ENCODE measurements at places on chromosomes 5 and 9.

DNA sequence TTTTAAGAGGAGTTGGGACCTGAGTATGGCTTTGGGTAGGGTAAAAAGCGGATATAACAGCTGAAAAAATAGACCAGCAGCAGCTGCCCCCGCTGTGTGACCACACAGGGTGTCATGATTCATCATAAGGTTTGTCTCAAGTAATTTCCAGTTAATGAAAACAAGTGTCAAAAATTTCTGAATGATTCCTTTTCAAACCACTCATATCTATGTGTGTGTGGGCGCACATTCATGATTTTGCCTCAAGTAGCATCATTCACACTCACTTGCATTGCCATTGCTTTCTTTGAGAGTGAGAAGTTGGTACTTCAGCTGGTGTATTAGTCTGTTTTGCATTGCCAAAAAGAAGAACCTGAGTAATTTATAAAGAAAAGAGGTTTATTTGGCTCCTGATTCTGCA lies 12.1 kb upstream of the TNFAIP8 start:
- DNase-seq, result peak; percentile 49

- no peak for DNase-seq
Observed at GRCh38 chr5:79495311-79495710, 18.6 kb downstream of the HOMER1 start.

- DNase-seq, result no peak
Observed at GRCh38 chr9:84917366-84918070, 248.0 kb downstream of the NTRK2 start.

DNA sequence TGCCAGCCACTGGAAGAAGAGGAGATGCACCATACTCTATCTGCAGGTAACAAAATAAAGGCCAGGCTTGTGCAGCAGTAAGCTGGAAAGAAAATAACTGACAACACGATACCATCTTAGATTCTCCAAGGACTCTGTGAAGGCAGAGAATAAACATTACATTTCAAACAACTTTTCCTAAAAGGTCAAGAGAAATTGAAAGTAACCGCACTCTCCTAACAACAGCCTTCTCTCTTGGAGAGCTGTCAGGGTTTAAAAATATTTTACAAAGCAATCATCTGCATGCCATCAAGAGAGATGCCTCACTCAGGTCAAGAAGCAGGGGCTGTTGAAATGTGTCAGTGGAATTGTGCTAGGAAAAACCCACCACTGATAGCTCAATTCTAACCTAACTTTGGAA lies 13.5 kb upstream of the TTLL11 start:
- DNase-seq, result no peak

GRCh38 chr9:129602598-129603415 lies 18.1 kb downstream of the C9orf50 start:
- DNase-seq, result no peak

All from stimulated activated CD4-positive, alpha-beta T cell treated with anti-CD3 and anti-CD28 coated beads, TNF-alpha, amount 100 ng/mL, for 4 hours (primary cell).